Spinal cord (tissue), 10 donors: ENCODE measurements at places on chromosomes 4 and X. TPM values are rescaled to one million over a fixed set of nuclear protein-coding genes. Genes with fewer than 3 reads are reported as not detected.

DNA sequence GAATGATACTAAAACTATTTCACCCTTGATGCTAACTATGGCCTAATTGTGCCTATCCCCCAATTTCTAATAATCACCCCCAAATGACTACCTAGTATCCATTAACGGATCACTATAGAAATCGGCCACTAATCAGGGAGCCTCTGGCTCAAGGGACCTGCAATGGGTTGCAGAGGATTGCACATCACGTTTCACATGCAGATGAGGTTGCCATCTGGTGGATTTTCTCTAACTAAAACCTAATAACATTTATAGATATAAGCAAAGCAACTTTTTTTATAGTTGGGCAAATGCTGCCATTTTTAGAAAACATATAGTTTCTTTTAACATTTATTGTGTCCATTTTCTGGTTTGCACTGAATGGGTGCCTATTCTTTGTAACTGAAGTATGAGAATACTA lies 28.3 kb upstream of the ALG13 start:
- H3K27ac ChIP-seq, result no peak overlapping the region
- no peaks in the 10 kb centered on the region for H3K36me3 ChIP-seq
- peaks cover 4% of the 10 kb centered on the region for H3K27me3 ChIP-seq
- H3K4me3 ChIP-seq, result no peak overlapping the region
- DNase-seq, result peak; percentile 75

DNA sequence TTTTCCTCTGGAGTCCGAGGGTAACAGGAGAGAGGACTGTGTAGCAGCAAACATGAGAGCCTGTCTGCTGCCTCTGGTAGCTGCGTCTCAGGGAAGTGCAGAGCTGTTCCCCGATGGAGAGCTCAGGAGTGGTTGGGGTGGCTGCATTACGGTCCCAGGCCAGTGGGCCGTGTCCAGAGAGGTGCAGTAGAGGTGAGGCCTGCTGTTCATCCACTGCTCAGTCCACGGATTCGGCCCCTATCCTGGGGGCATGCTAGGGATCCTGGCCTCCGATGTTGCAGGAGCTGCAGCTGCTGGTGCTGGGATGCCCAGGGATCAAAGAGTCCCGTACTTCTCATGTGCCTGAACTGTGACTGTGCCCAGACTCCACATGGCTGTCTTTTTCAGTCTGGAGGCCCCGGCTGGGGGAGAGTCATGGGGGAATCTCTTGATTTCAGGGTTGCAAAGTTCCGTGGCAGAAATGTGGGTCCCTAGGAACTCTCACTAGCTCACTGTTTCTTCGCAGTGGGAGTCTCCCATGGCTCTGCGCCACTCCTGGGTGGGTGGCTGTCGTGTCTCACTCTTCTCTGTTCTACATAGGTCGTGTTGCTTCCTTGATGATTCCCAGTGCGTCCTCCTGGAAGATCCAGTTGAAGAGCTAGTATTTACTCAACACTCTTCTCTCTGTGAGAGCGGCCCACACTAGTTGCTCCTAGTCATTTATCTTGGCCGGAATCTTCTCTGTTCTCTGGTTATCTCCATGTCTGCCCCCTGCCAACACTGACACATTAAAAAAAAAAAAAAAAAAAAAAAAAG lies 109.5 kb upstream of the CENPE start:
- DNase-seq, result no peak
- no peak overlapping the region for H3K4me3 ChIP-seq
- peak overlapping the region; percentile 87 for H3K27ac ChIP-seq

The PLAC1 gene
- total RNA-seq, result 0.59 TPM

GRCh38 chr4:156516698-156517097 lies 454.9 kb downstream of the PDGFC start:
- no peaks in the 10 kb centered on the region for H3K27me3 ChIP-seq
- H3K27ac ChIP-seq, result no peak overlapping the region
- H3K4me3 ChIP-seq, result no peak overlapping the region
- no peaks in the 10 kb centered on the region for H3K4me1 ChIP-seq
- H3K36me3 ChIP-seq, result no peaks in the 10 kb centered on the region
- no peak for DNase-seq

DNA sequence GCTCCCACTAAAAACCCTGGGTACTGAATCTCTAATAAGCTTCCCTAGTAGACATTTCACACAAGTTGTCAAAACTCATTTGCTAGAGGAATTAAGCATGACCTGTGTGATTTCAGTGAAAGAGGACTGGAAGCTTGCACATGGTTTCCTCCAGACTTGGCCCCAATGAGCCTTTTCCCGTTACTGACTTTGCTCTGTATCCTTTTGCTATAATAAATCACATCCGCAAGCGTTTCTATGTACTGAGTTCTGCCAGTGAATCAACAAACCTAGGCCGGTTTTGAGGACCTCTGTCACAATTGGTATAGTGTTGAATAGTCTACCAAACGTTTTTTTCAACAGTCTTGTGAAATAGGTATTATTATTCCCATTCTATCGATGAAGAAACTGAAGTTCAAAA lies 8.2 kb downstream of the ATP11C start:
- no peaks in the 10 kb centered on the region for H3K36me3 ChIP-seq
- no peak for DNase-seq
- H3K27me3 ChIP-seq, result peaks cover 5% of the 10 kb centered on the region
- H3K27ac ChIP-seq, result no peak overlapping the region
- no peaks in the 10 kb centered on the region for H3K4me1 ChIP-seq

- no peak overlapping the region for H3K4me3 ChIP-seq
- peaks cover 17% of the 10 kb centered on the region for H3K36me3 ChIP-seq
- no peak for DNase-seq
- no peaks in the 10 kb centered on the region for H3K27me3 ChIP-seq
- no peaks in the 10 kb centered on the region for H3K4me1 ChIP-seq
Measured at GRCh38 chr4:52604215-52604614, 54.9 kb downstream of the USP46 start.

The KLB gene
- total RNA-seq, result 0.06 TPM

DNA sequence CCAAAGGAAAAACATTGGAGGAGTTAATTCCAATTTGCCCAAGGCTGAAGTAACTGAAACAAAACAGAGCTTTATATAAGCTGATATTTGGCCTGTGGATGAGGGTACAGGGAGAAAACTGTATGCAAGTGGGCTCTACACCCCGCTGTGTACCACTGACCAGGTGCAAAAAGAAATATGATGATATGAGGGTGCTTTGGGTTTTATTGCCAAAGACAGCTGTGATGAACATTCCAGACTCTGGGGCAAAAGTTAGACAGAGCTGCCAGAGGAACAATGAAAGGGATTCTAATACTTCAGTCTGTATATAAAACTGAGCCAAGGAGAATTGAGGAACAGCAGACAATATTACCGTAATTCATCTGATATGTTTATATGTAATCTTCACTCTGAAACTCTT lies 117.4 kb downstream of the MID1 start:
- H3K4me3 ChIP-seq, result no peak overlapping the region
- no peak for DNase-seq
- H3K36me3 ChIP-seq, result no peaks in the 10 kb centered on the region
- H3K27me3 ChIP-seq, result no peaks in the 10 kb centered on the region

The GABRG1 gene
- total RNA-seq, result 5.1 TPM

DNA sequence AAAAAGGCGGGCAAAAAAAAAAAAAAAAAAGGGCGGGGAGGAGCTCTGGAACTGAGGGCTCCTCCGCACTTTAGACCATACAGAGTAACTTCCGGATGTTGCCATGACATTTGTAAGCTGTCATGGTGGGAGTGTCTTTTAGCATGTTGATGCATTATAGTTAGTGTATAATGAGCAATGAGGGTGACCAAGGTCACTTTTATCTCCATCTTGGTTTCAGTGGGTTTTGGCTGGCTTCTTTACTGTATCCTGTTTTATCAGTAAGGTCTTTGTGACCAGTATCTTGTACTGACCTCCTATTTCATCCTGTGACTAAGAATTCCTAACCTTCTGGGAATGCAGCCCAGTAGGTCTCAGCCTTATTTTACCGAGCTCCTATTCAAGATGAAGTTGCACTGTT lies 193.4 kb downstream of the UGT8 start:
- H3K4me3 ChIP-seq, result no peak overlapping the region
- no peak for DNase-seq
- H3K27me3 ChIP-seq, result no peaks in the 10 kb centered on the region
- no peak overlapping the region for H3K27ac ChIP-seq
- H3K36me3 ChIP-seq, result no peaks in the 10 kb centered on the region

DNA sequence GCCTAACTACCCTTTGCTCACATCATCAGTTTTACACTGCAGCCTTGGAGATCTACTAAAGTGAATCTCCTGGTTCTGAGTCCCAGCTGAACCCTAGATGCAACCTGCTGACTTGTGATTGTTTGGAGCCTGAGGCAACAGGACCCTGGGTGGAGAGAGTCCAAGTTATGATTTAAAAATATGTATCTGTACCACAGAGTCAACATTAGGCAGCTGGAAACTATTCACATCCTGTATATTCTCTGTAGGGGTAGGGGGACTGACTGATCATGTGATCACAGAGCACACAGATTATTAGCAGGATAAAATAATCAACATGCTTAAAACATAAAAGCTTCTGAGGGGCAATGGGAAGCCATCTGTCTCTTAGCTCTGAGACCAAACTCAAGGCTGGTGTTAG lies 52.1 kb downstream of the CT47B1 start:
- no peak overlapping the region for H3K27ac ChIP-seq
- H3K4me1 ChIP-seq, result no peaks in the 10 kb centered on the region
- no peak overlapping the region for H3K4me3 ChIP-seq
- no peak for DNase-seq

The GLOD5 gene
- not detected for total RNA-seq

DNA sequence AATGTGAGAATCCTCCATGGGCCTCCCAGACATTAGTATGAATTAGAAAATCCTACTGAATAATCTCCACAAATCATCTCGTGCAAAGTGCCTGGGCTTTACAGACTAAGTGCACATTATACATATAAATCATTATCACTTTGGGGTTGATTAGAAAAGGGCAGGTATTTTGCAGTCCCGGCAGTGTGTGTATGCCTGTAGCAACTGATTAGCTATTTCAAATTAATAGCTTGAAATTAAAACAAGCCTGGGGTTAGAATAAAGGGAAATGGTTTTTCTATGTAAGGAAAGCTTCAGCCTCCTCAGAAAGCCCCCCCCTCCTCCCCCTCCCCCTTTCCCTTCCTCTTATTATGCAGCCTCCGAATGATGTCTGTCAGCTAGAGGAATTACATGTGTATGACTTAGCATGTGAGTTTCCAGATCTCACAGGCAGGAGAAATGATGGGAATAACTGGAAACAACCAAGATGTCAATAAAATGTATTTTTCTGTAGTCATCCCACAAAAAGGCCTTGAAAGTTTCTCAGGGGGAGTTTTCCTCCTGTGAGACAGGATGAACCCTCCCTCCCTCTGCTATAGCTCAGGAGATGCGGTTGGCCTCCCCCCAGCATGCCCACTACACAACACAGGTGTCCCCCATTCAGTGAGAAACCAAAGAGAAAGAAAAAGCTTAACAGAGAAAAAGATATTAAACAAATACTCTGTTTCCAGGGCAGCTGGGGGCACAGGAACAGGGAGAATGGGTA lies 41.2 kb upstream of the RASGEF1B start:
- H3K4me1 ChIP-seq, result no peaks in the 10 kb centered on the region
- no peak for DNase-seq
- H3K36me3 ChIP-seq, result no peaks in the 10 kb centered on the region

- H3K27me3 ChIP-seq, result no peaks in the 10 kb centered on the region
- H3K27ac ChIP-seq, result peak overlapping the region; percentile 10
- no peak for DNase-seq
- H3K4me1 ChIP-seq, result no peaks in the 10 kb centered on the region
- H3K36me3 ChIP-seq, result no peaks in the 10 kb centered on the region
Measured at GRCh38 chr4:83852085-83852451, 316.2 kb downstream of the GPAT3 start.

DNA sequence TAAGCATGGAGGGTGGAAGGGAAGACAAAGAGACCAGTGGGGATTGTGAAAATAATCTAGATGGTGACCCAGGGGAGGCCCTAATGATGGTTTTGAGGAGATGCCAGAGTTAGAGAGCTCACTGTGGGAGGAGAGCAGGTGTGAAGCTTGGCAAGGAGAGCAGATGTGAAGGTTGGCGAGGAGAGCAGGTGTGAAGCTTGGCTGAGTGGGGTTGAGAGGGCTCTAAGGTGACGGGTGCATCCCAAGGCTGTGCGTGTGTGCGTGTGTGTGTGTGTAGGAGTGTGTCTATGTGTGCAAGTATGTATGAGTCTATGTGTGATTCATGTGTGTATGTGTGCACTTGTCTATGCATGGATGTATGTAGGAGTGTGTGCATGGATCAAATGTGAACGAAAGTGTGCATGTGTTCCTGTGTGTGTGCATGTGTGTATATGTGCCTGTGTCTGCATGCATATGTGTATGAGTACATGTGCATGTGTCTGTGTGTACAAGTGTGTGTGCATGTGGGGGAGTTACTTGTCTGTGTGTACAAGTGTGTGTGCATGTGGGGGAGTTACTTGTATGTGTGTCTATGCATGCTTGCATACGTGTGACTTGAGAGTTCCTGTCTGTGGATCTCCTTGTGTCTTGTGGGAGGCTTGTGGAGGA lies 72.0 kb downstream of the EVC start:
- no peaks in the 10 kb centered on the region for H3K27me3 ChIP-seq
- peaks cover 8% of the 10 kb centered on the region for H3K36me3 ChIP-seq
- DNase-seq, result peak; percentile 17
- H3K4me1 ChIP-seq, result no peaks in the 10 kb centered on the region
- H3K4me3 ChIP-seq, result no peak overlapping the region
- no peak overlapping the region for H3K27ac ChIP-seq

DNA sequence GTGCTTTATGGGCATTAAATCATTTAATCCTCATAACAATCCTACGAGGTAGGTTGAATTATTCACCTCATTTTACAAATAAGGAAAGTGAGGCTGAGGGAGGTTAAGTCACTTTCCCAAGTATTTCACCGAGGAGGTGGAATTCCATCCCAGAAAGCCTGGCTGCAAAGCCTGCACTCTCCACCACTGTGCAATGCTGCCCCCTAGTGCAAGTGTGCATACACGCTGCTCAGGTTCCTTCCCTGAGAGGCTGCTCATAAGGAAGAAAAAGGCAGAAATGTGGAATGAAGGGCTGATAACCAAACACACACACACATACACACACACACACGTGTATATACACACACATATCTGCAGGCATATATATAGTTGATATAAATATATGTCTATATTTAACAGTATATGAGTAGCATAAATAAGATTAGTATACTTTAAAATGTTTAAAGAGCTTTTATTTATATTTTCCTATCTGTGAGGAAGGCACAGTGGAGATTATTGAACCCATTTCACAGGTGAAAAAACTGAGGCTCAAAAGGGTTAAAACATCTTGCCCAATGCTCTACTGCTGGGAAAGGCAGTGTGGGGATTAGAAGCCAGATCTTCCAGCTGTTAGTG lies 714.5 kb upstream of the TENM3 start:
- H3K36me3 ChIP-seq, result no peaks in the 10 kb centered on the region
- H3K27me3 ChIP-seq, result no peaks in the 10 kb centered on the region
- no peak overlapping the region for H3K27ac ChIP-seq
- no peak overlapping the region for H3K4me3 ChIP-seq
- DNase-seq, result peak; percentile 53
- H3K4me1 ChIP-seq, result no peaks in the 10 kb centered on the region

- no peak for DNase-seq
- H3K4me3 ChIP-seq, result no peak overlapping the region
- H3K36me3 ChIP-seq, result no peaks in the 10 kb centered on the region
- no peak overlapping the region for H3K27ac ChIP-seq
- no peaks in the 10 kb centered on the region for H3K27me3 ChIP-seq
Measured at GRCh38 chr4:149961876-149962597, 116.2 kb upstream of the DCLK2 start.

The FAT4 gene
- total RNA-seq, result 75.4 TPM

The STATH gene
- not detected for total RNA-seq

The MAGEE2 gene
- total RNA-seq, result 1.8 TPM

- no peak for DNase-seq
- no peak overlapping the region for H3K4me3 ChIP-seq
Measured at GRCh38 chr4:141026900-141027299, 106.4 kb downstream of the RNF150 start.

The NSUN7 gene
- 8.2 TPM for total RNA-seq

The SSX2 gene
- not detected for total RNA-seq
